ENCODE measurements at places on chromosomes 7 and 10.

DNA sequence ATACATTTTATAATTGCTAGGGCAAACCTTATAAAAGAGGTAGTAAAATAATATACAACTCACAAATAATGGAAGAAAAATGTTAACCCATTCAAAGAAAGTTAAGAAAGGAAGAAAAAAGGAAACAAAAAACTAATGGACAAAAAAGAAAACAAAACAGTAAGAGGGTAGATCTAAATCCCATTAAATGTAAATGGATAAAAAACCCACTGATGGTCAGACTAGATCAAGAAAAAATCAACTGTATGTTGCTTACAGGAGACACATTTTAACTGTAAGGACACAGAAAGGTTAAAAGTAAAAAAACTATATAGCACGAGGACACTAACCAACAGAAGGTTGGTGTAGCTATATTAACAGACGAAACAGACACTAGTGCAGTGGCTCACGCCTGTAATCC is 18.0 kb downstream of the FOXL3 start:
- no peak for DNase-seq

DNA sequence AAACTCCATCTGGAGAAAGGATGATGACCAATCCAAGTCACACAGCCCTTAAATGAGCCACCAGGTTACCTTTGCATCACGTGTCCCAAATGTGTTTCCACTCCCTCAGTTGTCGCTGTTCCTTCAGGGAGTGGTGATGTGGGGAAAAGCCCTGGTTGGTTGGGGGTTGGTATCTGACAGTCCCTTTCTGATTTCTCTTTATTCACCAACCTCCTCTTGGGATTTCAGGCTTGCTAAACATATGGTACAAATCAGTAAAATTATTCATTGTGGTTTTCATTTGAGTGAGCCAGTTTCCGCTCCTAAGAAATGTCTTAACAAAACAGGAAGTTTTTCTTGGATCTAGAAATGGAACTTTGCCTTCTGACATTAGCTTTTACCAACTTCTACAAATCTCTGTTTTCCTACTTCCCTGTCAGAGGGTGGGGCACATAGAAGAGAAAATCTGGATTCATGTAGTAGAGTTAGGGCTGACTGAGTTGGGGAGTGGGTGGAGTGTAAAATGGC is 40.0 kb upstream of the KMT2E start:
- no peak for DNase-seq

GRCh38 chr10:130764651-130765050 is 546.9 kb downstream of the TCERG1L start:
- DNase-seq = no peak

DNA sequence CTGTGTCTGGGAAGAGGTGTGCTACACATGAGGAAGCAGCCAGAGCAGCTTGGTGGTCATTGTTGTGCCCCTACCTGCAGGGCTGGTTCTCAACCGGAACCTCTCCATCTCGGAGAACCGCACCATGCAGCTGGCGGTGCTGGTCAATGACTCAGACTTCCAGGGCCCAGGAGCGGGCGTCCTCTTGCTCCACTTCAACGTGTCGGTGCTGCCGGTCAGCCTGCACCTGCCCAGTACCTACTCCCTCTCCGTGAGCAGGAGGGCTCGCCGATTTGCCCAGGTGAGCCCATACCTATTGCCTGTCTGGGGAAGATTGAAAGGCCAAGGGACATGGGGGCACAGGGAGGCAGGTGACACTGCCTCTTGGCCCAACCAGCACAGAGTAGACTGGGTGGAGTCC is 29.3 kb upstream of the CSGALNACT2 start:
- DNase-seq = no peak

GRCh38 chr7:117751775-117752174 is 121.5 kb downstream of the CTTNBP2 start:
- DNase-seq = no peak

DNA sequence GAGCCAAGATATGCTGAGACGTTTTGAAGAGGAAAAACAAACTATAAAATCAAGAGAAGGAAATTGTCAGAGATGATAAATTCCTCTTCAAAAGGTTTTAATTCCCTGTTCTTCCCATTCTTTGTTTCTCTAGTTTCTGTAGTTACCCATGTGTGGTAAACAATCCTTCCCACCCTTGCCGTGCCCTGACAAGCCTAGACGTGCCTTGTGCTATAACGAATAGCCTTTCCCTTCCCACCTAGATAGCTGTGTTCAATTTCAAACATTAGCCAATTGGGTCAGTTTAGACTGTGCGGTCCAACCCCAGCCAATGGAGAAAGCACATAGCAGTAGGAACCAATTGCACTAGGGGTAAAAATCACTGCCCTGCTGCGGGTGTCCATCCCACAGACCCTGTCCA is 138.1 kb downstream of the RALA start:
- DNase-seq = no peak

GRCh38 chr7:55052081-55052480 is 33.3 kb downstream of the EGFR start:
- no peak for DNase-seq

DNA sequence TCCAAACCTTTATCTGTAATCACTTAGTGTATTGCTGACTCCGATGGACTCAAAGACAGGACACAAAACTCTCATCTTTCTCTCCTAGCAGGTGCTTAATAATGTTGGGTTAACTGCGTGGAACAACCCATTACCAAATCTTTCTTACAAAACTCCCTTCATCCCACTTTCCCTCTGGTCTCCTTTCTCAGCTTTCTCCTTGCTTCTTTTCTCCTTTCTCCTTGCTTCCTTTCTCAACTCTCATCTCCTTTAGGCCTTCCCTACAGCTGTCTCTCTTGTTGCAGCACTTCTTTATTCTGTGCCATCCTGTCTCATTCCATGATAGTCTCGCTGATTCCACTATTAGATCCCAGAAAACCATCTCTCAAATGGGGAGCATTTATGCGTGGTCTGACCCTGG is 67.5 kb downstream of the TNS3 start:
- DNase-seq = no peak

DNA sequence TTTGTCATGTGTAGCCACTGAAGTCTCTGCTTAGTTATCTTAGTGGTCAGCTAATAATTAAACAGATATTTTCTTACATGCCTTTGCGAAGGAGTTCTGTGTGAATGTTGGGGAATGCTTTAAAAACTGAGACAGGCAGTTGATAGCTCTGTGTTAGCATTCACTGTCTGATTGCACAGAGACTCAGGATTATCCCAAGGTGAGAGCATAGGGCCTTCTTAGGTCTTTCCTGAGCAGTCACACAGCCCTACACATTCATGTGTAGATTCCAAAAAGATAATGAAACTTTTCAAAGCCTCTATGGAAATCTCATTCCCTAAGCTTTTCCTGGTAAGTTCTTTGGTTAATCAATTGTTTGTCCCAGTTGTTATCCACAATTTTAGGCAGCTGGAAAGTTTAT is 67.7 kb downstream of the CASD1 start:
- no peak for DNase-seq

DNA sequence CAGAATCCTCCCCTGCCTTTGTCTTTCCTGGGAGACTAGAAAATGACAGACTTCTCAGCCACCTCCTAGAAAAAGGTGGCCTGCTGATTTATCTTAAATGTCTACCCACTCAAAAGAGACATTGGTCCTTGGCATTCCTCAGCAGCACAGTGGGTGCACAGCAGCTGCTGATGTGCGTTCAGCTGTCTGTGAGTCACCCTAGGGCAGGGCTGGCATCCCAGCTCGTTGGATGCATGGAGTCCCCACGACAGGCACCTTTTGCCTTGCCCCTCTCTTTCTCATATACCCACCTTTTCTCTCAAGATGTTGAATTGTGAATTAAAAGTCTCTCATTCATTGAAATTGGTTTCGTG is 113.0 kb downstream of the DOCK1 start:
- DNase-seq = no peak

- DNase-seq = no peak
Measured at GRCh38 chr10:70328967-70329366, 45.2 kb upstream of the NPFFR1 start.

DNA sequence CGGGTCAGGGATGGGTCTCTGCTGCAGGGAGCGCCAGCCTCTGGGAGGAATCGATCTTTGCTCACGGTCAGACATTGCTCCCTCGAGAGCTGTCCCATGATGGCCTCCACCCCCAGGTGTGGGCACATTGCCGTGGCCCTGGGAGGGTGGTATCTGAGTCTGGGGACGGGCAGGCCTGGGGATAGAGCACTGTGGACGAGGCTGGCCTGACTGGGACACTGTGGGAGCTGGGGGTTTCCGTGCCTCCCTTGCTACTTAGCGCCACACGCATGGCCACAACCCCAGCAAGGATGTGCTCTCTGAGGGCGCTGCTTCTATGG is 55.7 kb downstream of the JAKMIP3 start:
- no peak for DNase-seq

DNA sequence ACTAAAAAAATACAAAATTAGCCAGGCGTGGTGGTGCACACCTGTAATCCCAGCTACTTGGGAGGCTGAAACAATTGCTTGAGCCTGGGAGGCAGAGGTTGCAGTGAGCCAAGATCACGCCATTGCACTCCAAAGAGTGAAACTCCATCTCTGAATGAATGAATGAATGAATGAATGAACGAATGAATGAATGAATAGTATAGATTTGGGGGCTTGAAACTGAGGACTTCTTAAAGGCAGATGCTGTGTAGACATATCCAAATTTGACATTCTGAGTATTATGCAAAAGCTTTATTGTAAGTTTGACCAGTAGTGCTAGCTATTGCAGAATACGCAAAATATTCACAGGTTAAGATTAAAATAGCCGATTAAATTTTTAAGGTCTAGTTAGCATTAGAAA is 30.8 kb upstream of the ST7 start:
- no peak for DNase-seq

GRCh38 chr7:41695661-41696322 is 7.1 kb downstream of the INHBA start:
- DNase-seq = no peak

DNA sequence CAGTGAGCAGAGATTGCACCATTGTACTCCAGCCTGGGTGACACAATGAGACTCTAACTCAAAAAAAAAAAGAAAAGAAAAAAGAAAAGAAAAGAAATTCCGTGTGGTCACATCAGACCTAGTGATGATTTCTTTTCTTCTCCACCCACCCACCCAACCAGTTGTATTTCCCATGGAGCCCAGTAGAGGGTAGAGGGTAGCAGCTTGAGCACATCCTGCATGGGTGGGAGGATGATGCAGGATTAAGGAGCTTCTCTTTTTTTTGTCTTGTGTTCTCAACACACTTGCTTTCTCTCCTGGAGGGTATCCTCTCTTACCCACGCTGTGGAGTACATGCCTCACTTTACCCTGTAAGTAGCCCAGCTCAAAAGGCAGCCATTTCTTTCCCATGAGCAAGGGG is 118.6 kb upstream of the CARD11 start:
- no peak for DNase-seq

GRCh38 chr7:155494551-155494950 is 36.6 kb downstream of the EN2 start:
- no peak for DNase-seq

DNA sequence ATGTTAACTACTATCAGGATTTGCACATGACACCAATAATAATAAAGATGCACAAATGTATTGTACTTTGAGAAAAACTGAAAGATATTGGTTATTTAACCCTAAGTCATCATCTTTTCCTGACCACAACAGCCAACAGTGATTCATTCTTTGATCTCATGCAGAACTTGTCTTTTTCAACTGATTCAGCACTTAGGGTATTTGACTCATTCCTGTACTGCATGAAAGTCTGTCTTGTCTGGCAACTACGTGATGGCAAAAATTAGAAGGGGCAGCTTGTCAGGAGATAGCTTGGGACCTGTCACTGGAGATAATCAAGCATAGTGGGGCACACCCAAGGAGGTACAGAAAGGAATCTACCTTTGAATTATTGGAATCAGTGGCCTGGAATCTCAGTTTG is 77.8 kb upstream of the LRRC17 start:
- no peak for DNase-seq

DNA sequence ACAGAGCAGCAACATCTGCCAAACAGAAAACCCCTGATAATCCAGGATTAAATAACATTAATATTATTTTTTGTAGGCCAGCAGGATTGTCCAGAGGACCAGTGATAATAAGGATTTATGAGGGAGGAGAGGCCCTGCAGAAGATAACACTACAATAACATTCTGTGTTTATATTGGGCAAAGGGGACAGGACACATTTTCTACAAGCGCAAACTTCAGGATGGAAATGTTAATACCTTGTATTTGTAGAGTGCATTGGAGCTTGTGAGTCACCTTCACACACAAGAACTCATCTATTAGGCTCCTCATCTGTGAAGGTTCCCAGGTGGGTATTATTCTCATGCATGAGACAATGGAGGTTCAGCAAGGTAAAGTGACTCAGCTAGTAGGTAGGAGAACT is 51.0 kb downstream of the BAMBI start:
- DNase-seq = no peak

DNA sequence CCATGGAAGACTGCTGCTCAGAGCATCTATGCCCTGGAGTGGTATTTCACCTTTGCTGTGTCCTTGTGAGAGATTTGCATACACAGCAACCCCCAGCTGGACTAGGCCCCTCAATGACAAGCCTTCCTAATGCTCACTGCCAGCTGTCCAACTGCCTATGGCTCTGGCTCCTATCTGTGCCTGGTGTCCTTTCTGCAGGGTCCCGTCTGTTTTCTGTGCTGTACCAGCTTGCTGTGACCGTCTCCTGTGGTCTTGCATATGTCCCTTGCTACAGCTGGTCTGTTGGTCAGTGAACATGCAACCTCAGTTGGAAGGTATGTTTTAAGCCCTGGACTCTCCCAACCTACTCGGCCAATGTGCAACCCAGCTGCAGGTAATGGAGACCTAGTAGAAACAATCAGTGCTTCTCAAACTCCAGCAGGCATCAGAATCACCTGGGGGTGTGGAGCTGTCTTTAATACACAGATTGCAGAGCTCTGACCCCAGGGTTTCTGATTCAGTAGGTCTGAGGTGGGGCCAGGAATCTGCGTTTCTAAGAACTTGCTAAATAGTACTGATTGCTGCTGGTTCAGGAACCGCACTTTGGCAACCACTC is 306.4 kb upstream of the ZNF32 start:
- DNase-seq = no peak

- DNase-seq = peak; percentile 49
Measured at GRCh38 chr10:110864662-110865140, 7.0 kb upstream of the PDCD4 start.

DNA sequence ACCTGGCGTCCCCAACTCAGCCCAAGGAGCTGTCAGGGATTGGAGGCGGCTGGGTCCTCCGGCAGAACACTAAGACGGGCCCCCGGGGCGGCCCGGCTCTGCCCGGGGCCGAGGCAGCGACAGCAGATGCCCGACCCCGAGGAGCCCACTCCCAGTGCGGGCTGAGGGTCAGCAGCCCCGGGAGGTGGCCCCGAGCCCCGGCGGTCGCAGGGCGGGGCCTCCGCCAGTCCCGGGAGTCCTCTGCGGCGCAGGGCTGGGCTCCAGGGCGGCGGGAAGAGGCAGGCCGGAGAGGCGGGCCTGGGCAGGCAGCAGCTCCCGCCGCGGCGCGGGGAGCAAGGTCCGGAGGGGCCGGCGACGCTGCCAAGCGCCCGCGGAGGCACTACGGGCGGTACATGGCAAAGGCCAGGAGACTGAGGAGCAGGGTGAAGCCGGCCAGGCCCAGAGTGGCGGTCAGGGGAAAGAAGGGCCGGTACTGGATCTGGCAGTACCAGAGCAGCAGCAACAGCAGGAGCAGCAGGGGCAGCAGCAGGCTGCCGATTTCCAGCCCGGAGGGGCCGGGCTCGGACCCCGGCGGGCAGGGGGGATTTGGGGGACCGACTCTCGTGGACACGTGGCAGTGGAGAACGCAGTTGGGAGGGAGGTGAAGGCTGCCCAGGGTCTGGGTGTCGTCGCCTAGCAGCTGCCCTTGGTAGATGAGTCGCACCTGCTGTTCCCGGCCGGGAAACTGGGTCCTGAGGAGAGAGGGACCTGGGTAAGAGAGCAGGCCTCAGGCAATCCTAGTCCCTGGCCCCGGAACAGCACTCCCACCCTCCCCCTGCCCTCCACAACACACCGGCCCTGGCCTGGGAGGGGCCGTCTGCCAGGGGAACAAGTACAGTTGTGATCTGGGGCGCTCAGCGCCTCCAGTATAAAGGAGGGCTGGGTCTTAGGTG is 827 bp upstream of the FASTK start:
- DNase-seq = peak; percentile 76

Measured in small intestine (tissue), 16 donors.